ENCODE measurements at places on chromosomes 2 and 18.

- no peak for DNase-seq
Measured at GRCh38 chr2:132372276-132372675, 44.3 kb upstream of the GPR39 start.

GRCh38 chr18:79019881-79020280 lies 40.3 kb downstream of the SALL3 start:
- DNase-seq = no peak

GRCh38 chr2:64405581-64406406 lies 48.2 kb upstream of the LGALSL start:
- DNase-seq = no peak

DNA sequence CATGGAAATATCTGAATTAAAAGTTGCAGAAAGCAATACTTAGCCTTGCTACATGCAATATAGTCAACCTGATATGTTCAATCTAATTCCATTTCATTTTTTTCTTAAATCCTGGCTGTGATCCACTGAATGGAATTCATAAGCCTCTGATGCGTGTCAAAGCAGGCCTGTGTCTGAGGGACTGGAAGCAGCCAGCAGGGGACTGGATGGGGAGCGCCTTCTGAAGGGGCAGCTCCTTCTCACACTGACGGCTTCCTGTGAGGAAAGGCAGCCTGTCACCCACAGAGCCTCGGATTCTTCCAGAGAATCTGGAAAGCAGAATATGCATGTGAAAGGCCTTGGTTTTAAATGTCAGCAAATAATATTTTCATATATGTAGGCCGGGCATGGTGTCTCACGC lies 73.5 kb downstream of the KCNF1 start:
- no peak for DNase-seq

- DNase-seq = no peak
Measured at GRCh38 chr2:50786345-50786744, 245.6 kb downstream of the NRXN1 start.

- DNase-seq = no peak
Measured at GRCh38 chr2:181483211-181483610, 26.0 kb downstream of the ITGA4 start.

- DNase-seq = no peak
Measured at GRCh38 chr2:182300608-182301007, 126.2 kb downstream of the PDE1A start.

DNA sequence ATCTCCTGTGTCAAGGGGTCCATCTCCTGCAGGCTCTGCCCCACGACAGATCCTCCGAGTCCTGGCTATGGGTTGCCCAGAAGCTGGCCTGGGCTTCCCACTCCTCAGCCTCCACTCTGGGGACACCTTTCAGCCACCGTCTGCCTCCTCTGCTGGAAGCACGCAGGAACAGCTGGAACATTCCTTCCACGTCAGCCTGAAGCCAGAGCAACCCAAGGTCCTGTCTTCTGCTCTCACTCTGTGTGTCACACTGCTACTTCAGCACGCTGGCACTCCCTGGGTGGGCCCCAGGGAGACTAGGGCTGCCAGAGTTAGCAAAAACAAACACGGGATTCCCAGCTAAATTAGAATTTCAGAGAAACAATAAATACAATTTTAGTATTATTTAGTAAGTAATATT lies 148.8 kb downstream of the HRH4 start:
- DNase-seq = no peak

DNA sequence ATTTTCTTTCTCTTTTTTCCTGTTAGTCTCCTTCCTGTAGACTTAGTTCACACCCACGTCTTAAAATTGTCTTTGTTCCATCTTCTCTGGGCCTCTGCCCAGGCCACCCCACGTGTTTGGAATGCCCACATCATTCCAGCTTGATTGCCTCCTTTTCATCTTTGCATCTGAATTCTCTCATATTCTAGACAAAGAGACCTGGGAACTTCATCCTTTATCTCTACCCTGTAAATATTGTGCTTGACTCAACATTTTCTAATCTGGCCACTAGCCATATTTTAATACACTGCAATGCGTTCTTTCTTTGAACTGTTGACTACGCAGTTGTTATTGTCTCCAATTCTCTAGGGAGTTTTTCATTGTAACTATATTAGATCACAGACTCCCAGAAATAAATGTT lies 187.5 kb upstream of the NRXN1 start:
- DNase-seq = no peak

- no peak for DNase-seq
Measured at GRCh38 chr18:27094621-27095020, 90.5 kb downstream of the CHST9 start.

GRCh38 chr2:150129921-150130575 lies 357.4 kb downstream of the RND3 start:
- DNase-seq = no peak

DNA sequence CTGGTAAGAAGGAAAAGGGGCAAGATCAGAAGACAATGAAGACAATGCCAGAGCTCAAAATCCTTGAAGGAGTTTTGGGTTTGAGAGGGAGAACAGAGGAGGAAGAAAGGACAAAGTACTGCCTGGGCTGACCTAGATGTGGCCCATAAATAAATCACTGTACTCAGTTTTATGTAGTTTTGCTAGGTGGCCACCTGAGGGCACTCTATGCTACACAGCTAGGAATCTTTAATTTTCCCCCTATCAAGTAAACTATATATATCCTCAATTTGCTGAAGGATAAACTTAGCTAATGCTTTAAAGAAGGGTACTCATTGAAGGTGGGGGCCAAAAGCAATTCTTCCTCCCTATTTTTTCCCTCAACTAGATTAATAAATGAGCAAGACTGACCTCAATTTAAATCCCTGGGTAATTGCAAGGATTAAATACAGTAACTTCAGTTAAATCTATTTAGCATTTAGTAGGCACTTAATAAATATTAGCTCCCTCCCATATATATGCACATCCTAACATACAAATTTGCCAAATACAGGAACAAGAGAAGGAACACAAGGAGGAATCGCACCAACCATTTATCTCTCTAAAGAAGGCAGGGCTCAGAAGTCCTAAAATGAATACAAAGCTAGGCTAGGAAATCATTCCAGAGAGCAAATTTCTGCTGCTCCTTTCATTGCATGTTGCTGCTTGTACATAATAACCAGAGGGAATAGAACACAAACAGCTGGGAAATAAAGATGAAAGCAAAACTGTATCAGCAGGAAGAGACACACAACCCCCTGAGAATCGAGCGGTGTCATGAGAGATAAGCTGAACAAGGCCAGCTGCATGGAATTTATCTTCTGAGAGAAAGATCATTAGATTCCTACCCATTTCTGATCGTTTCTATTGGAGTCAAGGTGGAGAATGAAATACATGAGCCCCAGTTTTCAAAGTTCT lies 540.1 kb downstream of the NRXN1 start:
- DNase-seq = peak; percentile 45

- DNase-seq = no peak
Measured at GRCh38 chr18:50126471-50126870, 68.5 kb downstream of the MYO5B start.

GRCh38 chr18:3664563-3665178 lies 214.7 kb downstream of the TGIF1 start:
- peak; percentile 85 for DNase-seq

DNA sequence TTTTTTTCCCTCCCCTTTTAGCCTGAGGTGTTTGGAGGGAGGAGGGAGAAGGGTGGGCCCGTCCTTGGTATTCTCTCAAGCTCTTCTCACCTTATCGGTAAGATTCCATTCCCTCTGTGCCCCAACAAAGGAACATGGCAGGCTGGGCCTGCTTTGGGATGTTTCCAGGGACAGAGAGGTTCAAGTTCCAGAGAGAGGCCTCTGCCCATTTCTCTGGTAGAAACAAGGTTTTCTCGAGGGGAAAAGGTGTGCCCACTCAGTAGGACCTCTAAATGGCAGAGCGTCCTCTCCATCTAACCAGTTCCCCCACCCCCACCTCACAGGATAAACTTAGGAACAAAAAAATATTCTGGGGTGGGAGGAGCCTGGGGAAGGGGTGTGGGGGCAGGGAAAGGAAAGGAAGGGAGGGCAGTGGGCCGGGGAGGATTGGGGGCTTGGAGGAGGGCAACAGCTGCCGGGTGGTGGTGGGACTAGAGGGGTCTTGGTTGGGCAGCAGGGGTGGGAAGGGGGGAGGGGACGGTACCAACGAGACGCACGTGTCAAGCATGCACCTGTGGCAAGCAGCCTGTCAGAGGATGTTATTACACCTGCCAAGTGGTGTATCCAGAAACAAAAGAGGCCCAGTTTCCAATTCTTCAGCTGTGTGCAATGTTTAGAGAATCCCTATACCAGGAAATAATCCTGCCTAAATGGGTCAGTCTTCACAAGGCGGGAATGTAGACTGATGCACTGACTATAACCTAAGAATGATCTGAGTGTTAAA lies 2.1 kb downstream of the PCBP1 start:
- peak; percentile 18 for DNase-seq

GRCh38 chr2:234632527-234633391 lies 135.9 kb upstream of the ARL4C start:
- DNase-seq = no peak

GRCh38 chr2:221924576-221924975 lies 352.5 kb upstream of the EPHA4 start:
- no peak for DNase-seq

DNA sequence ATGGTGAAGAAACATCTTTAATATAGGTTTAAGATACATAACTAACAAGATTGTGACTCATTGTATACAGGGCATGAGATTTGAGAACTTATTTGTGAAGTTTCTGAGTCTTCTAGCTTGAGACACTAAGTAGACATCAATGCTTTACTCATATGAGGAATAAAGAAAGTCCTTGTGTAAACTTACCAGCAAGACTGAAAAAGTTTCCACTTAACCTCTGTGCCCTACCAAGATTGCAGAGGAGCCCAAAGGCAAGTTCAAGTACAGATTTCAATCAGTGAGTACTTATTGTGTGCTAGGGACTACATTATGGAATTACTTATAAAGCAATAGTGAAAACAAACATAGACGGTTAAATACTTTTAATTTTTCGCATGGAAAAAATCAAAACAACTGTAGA lies 1041.2 kb upstream of the CELF4 start:
- DNase-seq = no peak

DNA sequence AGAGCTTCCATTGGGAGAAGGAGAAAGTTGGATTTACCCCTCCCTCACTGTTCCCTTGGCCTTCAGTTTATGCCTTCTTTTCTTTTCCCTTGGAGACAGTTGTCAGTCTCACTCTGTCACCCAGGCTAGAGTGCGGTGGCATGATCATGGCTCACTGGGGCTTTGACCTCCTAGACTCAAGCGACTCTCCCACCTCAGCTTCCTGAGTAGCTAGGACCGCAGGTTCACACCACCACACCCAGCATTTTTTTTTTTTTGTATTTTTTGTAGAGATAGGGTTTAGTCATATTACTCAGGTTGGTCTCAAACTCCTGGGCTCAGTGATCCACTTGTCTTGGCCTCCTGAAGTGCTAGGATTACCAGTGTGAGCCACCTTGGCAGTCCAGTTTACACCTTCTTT lies 49.9 kb downstream of the SLC9A4 start:
- DNase-seq = no peak

DNA sequence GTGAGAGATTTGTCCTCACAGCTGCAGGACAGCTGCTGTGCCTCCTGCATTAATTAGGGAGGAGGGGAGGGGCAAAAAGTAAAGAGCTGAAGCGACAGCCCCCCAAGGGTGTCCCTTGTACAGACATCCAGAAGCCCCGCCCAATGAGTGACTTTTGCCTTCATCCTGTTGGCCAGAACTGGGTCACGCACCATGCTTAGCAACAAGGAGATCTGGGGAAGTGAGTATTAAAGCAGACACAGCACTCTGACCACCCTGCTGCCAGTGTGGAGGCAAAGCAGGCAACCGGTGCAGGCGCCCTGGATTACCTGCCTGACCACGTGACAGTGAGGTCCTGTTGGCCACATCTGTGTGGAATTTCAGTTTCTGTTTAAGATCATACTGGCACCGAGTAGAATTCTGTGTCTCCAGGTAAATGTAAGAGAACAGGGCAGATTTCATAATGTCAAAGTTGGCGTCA lies 21.5 kb upstream of the BIN1 start:
- peak; percentile 86 for DNase-seq

All from HT-29 (cell line).